ENCODE measurements at places on chromosomes 12 and 14. TPM values are rescaled to one million over a fixed set of nuclear protein-coding genes. Genes with fewer than 3 reads are reported as not detected.

Gene TAS2R19
- 6.2 TPM for total RNA-seq

Gene AKAP5
- total RNA-seq, result 0.44 TPM

Gene BCL7A
- total RNA-seq, result 7.3 TPM

Gene VPS29
- total RNA-seq, result 165 TPM

Gene IAPP
- not detected for total RNA-seq

Gene AMN
- 1.9 TPM for total RNA-seq

Gene YBX3
- 237 TPM for total RNA-seq

All from subcutaneous adipose tissue (tissue), 4 donors.